OCI-M1 (cell line): ENCODE measurements at places on chromosomes 4 and X.
A peak's percentile ranks its signal among the peaks of the same experiment; 100 is the strongest.

- no peak for DNase-seq
Measured at GRCh38 chr4:65287071-65287470, 383.2 kb downstream of the EPHA5 start.

- DNase-seq: peak; percentile 62
Measured at GRCh38 chrX:136780241-136780640, 491 bp downstream of the ARHGEF6 start.

DNA sequence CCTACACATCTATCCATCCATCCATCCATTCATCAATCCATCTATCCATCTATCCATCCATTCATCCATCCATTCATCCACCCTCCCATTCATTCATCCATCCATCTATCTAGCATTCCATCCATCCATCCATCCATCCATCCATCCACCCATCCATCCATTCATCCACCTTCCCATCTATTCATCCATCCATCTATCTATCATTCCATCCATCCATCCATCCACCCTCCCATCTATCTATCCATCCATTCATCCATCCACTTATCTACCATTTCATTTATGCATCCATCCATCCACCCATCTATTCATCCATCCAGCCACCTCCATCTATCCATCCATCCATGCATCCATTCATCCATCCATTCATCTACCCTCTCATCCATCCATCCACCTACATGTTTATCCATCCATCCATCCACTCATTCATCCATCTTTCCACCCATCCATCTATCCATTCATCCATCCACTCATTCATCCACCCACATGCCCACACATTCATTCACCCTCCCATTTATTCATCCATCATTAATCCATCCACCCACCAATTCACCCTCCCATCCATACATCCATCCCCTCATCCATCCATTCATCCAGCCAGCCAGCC lies 258.5 kb downstream of the CRLF2 start:
- DNase-seq: no peak

GRCh38 chr4:35963383-35963782 lies 280.9 kb downstream of the ARAP2 start:
- no peak for DNase-seq

- DNase-seq: no peak
Measured at GRCh38 chr4:168057412-168057811, 34.9 kb upstream of the ANXA10 start.

GRCh38 chrX:71814123-71814912 lies 51.2 kb downstream of the CXorf49B start:
- DNase-seq: no peak

DNA sequence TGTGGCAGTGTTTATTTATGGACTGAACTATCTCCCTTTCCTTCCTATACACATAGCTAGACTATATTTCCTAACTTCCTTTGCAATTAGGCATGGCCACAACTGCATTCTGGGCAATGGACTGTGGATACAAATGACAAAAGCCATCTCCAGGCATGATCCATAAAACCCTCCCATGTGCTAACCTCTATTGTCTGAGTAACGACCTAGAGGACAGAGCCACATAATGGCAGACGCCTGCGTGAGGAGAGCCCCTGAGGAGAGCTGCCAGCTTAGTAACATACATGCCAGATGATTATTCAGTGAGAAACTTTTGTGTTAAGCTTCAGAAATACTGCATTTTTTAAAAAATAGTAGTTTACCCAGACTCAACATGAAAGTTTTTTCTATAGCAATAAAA lies 142.9 kb downstream of the ADGRA3 start:
- DNase-seq: no peak

DNA sequence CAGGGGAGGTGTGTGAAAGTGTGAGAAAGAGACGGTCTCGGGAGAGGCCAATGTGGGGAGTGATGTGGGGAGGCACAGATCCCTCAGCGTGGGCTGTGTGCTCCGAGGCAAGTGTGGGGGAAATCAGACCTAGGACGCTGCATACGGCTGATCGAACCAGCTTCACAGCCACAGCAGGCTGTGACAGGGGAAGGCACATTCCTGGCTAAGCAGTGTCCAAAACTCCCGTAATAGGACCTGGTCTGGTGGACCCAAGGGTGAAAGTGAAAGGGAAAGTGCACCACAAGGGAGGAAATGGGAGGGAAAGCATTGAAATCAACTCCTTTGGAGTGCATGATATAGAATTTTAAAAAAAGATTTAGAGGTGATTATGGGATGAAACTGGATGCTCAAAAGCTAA lies 10.9 kb upstream of the RHOXF2 start:
- DNase-seq: peak; percentile 32

- DNase-seq: peak; percentile 41
Measured at GRCh38 chr4:81792521-81792920, 320.8 kb upstream of the RASGEF1B start.

- no peak for DNase-seq
Measured at GRCh38 chr4:136241221-136241986, 1290.9 kb downstream of the PCDH18 start.

DNA sequence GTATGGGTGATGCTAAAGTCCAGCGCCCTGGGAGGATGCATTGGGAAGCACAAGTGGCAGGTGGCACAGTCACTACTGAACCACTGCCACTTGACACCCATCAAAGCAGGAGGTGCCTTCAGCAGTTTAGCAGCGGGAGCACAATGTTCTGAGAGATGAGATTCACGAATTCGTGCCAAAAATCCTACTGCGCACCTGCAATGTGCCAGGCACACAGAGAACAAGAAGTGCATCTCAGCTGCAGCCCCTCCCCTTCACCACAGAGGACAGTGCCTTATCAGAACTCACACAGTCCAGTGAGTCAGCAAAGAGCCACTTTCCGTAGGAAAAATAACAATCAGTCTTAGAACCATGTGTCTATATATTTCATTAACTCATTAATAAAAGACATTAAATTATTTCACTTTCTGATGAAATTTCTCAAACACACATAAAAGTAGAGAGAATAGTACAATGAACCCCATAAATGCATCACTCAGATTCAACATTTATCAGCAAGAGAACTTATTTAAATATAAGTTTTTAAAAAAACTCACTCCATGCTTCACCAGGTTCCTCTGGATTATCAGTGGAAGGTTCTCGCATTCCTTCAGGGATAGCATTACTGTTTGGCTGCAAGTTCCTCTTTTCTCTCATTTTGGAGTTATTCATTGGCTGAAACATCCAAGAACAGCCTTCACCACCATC lies 47.0 kb downstream of the BEND2 start:
- peak; percentile 80 for DNase-seq

- peak; percentile 96 for DNase-seq
Measured at GRCh38 chr4:70903291-70903603, 1.1 kb downstream of the MOB1B start.

- DNase-seq: no peak
Measured at GRCh38 chr4:77927991-77928925, 65.6 kb downstream of the MRPL1 start.

- peak; percentile 89 for DNase-seq
Measured at GRCh38 chrX:107710617-107711391, 64.8 kb downstream of the TSC22D3 start.

GRCh38 chrX:13647709-13648212 lies 5.2 kb upstream of the TCEANC start:
- peak; percentile 97 for DNase-seq

DNA sequence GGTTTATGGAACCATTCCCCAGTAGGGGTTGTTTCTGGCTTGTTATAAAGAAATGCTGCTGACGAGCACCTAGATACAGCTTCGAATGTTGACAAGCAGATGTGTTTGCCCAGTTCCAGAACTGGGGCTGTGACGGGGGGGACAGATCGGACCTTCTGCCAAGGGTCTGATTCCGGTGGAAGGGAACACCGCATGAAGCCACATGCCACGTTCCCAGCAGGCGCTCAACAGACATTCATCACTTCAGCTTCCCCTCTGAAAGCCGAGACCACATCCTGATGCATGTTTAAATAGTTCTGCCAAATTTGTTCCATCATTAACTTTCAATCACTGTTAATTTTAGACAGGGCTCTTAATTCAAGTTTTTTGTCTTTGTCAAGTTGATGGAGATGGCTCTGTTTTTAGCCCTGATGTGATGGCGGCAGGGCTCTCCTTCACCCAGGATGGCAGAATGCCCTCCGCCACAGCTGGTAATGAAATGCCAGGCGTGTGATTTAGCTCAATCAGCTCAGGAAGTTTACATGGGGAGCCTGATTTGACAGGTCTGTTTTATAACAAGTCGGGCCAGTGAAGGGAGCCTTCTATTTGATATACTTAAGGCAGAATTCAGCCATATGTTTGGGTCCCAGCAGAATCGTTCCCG lies 57.4 kb downstream of the PSAPL1 start:
- DNase-seq: no peak
